ENCODE measurements at places on chromosomes 12 and 14. TPM values are rescaled to one million over a fixed set of nuclear protein-coding genes. Genes with fewer than 3 reads are reported as not detected.

The KCNH3 gene
- 10.9 TPM for total RNA-seq

- DNase-seq, result no peak
Measured at GRCh38 chr14:75379246-75379929, 48.4 kb upstream of the JDP2 start.

GRCh38 chr14:21043974-21044618 is 1.9 kb downstream of the RNASE7 start:
- DNase-seq, result no peak

The GPD1 gene
- total RNA-seq, result 0.86 TPM

GRCh38 chr12:107251288-107251687 is 157.9 kb upstream of the CRY1 start:
- no peak for DNase-seq

The PSME2 gene
- 558 TPM for total RNA-seq

DNA sequence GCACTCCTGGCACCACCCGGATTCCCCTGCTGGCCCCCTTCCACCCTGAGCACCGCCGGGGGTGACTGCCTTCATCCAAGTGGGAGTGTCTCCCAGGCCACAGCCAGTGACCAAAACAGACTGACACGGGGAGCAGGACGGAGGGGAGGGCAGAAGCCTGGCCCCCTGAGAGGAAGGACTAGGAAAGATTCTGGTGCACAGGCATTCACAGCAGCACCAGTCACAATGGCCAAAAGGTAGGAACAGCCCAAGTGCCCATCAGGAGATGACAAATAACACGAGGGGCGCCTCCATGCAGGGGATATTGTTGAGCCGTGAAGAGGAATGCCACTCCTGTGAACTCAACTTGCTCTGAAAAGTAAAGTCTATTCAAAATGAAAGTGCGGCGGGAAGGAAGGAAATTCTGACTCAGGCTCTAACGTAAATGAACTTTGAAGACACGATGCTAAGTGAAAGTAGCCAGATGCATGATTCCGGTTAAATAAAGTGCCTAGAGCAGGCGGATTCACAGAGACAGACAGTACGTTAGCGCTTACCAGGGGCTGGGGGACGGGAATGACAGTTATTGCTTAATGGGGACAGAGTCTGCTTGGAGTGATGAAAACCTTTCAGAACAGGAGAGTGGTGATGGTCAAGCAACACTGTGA is 146.1 kb upstream of the NCOR2 start:
- DNase-seq, result peak; percentile 74

DNA sequence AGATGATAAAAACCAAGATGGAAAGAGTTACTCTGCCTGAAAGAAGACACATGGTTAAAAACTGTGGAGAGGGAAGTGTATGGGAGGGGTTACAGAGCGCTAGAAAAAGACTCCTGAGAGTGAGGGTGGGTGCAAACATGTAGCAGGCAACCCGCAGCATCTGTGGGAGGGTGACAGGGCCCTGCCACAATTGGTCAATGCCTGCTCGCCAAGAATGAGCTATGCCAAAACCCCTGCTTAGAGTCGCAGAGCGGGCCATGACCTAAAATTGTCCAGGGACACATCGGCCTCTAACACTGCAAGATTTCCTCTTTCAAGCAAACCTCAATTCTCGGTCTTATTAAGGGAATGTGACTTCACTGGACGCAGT is 700 bp downstream of the PRKAG1 start:
- peak; percentile 57 for DNase-seq

DNA sequence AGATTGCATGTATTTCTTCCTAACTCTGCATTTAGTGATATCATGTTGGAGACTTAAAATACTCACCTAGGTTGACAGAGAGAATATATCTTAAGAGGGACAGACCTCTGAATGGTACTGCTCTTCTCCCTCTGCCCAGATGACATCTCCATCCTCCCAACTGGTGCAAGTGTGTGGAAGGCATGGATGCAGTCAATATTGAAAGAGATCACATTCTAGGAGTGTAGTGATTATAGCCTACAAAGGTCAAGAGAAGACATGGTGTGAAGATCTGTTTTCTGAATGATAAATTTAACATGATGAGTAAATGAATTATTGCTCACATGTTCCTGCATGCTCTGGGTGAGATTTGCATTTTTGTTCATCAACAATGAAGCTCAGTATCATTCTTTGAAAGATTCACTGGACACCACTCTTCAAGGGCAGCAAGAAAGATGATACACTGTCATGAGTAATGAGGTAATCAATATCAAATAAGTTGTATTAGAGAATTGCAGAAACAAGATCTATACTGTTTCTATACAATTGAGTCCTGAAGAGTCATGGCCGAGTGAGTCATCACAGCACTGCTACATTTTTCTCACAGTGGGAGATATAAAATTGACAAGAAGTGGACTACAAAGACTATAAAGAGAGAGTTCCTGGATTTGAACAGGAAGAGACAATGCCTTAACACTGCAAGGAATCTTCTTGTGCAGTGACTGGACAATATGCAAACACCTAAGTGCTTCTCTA is 183.3 kb upstream of the KRR1 start:
- no peak for DNase-seq

GRCh38 chr12:131385313-131386166 is 325.4 kb upstream of the SFSWAP start:
- DNase-seq, result no peak
